ENCODE measurements at places on chromosomes 13 and 19.

- DNase-seq = no peak
Observed at GRCh38 chr13:71589032-71589431, 278.0 kb downstream of the DACH1 start.

DNA sequence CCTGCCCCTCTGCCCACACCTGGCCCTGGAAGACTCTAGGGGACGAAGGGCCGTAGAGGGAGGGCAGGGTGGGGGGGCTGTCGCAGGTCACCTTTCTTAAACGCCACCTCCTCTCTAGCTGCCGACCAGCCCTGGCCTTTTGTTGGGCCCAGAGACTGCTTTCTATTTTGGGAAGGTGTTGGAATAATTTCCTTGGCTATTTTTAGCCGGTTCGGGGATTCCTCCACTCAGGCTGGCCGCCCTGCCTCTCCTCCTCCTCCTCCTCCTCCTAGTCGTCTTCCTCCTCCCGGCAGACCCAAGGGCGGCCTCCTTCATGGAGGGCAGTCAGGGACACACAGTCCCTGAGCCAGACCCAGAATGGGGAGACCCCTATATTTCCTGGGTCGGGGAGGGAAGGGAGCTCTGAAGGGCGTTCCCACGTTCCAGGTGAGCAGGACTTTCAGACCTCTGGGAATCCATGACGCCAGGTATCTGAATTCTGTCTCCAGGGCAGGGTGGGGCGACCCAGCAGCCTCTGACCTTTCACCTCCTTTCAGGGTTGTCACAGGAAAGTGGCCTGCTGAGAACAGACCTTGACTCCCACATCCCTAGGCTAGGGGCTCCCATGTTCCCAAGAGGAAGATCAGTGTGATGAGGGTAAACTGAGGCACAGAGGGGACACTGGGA, 19.9 kb downstream of the GADD45B start:
- DNase-seq = no peak

DNA sequence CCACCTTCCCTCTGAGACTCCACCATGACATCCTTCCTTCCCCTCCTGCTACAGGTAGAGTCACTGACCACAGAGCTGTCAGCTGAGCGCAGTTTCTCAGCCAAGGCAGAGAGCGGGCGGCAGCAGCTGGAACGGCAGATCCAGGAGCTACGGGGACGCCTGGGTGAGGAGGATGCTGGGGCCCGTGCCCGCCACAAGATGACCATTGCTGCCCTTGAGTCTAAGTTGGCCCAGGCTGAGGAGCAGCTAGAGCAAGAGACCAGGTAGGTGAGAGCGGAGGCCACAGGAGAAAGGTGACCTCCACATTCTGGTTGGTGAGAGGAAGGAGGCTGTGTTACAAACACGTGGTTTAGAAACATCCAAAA, 27.6 kb downstream of the KCNC3 start:
- DNase-seq = no peak

GRCh38 chr13:59880468-59880867, 283.3 kb downstream of the DIAPH3 start:
- no peak for DNase-seq

DNA sequence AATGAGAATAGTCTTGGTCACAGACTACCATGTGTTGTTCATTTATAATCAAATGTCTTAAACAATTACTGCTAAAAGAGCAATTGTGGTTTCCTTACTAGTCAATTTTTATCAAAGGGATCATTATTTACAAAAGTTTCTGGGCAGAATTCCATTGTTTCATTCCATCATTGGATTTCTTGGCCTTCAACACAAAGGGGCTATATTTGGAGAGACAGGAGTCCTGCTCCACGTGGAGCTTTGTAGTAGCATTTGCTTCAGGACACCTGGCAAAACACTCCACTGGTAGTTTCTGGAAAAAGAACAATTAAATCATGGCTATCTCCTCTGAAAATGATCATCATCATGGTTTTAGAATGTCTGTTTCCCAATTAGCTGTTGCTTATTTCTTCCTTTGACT, 22.3 kb upstream of the STARD13 start:
- DNase-seq = no peak

DNA sequence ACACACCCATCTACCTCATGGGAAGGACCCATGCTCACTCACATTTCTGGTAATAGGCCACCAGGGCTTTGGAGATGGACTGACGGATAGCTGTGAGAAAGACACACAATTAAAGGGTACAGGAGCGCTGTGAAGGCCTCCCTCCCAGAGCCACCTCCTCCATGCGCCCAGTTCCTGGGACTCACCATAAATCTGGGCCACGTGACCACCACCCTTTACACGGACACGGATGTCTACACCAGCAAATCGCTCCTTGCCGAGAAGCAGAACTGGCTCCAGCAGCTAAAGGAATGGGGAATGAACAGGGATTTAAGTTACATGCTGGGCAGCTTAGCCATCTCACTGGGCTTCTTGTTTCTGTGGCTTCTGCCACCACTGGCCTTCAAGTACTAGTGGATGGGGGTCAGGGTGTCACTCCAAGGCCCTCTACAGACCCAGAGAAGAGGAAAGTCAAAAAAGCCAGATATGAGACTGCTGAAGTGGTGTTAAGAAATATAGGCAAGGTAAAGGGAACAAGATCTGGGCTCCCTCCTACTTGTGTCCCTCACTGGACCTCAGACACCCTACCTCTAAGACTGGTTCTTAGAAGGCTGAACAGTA, 2.2 kb downstream of the RPS16 start:
- DNase-seq = no peak

- no peak for DNase-seq
Observed at GRCh38 chr13:44713788-44714469, 137.8 kb upstream of the TSC22D1 start.

DNA sequence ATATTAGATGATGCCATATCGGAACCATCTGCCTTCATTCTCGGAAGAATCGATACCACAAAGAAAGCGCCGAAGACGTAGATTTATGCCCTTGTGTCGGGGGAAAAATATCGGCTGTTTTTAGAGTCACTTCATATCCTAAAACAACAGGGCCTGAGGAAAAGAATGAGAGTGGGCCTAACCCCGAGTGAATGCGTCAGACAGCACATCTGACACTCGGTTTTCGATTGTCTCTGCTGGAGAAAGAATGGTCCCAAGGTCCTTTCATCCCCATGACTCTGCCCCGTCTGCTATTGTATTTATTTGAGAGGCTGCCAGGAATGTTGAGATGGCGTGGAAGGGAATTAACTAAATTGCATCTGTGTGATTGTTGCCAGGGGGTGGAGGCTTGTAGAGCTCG, 46.1 kb downstream of the CHST8 start:
- DNase-seq = no peak

DNA sequence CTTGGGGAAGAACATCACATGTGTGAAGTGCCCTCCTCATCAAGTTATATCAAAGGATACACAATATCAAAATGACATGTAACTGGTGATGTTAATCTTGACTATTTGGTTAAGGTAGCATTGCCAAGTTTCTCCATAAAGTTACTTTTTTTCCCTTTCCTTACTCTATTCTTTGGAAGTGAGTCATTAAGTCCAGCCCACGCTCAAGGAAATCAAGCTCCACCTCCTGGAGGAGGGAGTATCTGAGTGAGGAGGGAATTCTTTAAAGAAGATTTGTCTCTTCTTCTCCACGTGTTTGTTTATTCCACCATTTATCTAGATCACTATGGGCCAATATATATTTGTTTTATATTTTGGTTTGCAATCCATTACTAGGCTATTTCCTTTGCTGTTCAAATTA, 33.6 kb upstream of the FNDC3A start:
- DNase-seq = no peak

DNA sequence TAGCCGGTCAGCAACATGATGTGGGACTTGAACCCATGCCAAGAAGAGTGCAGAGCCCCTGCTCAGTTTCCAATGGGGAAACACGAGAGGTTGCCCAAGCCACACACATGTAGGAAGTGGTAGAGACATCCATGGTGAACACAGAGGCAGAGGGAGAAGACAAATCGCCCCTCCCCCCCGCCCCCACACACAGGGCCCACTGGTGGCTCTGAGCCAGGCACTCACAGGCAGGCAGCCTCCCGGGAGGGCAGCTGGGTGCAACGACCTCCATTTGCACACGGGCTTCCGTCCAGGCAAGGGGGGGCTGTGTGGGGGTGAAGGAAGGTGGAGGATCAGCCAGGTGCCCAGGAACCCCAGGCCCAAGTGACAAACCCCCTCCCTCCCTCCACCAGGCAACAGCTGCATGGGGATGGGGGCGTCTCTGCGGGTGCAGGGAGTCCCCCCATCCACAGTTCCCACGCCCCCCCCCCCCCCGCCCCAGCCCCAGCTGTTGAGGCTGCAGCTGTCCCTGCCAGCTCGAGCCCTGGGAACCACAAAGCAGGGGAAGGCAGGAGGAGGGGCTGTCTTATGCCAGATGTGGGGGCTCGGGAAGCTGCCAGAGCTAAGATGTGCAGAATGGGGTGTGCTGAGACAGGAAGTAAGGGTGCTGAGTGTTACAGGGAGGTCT, 3.4 kb downstream of the NOTCH3 start:
- DNase-seq = no peak

DNA sequence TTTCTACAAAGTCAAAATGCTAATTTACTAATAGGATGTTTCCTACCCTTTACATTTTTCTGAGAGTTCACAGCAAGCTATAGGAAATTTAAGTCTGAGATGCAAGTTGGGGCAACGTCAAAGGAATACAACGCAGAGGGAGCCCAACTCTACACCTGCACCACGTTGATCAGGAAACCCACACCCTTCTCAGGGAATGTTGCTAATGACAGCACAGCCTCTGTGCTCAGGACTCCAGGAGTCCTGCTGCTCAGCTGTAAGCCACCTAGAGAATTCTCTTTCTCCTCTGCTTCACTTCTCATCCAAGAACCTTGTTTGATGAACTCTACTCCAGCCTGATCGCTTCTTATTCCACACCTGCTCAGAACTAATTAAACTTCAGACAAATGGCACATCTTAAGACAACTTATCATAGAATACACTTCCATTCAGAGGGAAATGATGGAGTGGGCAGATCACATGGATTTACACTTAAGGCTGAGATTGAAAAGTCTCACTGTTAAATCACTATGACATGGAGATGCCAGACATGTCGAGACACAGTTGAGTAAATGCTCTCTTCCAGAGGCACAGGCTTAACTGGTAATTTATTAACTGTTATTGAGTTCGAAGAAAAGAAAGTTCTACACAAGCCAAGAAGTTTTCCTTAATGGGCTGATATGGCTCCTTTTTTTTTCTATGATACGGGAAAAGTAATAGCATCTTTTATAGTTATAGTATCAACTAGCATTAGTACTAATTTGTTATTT, 811.6 kb upstream of the ARGLU1 start:
- no peak for DNase-seq

- DNase-seq = no peak
Observed at GRCh38 chr13:101412076-101412475, 4.2 kb downstream of the NALCN start.

- no peak for DNase-seq
Observed at GRCh38 chr13:71605744-71606143, 261.3 kb downstream of the DACH1 start.

DNA sequence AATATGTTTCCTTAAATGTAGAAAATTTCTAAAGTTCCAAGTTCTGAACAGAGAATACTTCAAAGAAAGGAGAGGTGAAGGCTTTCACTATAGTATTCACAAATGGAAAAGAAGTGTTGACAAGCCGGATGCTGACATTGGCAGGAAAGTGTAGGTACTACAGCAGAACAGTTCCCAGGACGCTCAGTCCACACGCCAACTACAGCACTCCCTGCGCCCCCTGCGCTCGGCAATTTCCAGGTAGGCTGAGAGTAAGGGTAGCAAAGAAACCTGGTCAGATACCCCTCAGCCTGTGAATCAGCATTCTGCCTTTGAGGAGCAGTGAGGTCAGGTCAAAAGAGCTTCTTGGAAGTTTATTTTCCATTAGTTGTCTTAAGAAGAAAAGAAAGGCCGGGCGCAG, 115.3 kb downstream of the NALCN start:
- DNase-seq = no peak

DNA sequence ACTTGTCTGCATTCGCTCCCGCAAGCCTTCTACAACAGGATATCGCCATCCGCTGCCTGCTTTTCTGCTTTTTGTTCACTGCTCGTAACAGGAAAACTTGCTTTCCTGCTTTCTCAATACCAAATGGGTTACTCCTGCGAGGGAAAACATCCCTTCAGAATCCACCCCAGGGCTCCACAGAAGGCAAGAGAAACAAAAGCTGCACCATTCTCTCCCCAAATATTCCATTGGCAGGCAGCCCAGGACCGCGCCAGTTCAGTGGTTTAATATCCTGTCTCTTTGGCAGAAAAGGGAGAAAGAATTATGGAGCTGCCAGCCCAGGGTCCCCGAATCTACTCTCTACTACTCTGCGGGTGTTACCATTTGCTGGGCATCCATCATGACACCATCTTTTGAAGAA, 84.7 kb upstream of the DOCK9 start:
- DNase-seq = no peak

GRCh38 chr13:71870100-71870499, 3.1 kb upstream of the DACH1 start:
- DNase-seq = no peak

- peak; percentile 83 for DNase-seq
Observed at GRCh38 chr19:1042689-1043511, 3.0 kb downstream of the ABCA7 start.

DNA sequence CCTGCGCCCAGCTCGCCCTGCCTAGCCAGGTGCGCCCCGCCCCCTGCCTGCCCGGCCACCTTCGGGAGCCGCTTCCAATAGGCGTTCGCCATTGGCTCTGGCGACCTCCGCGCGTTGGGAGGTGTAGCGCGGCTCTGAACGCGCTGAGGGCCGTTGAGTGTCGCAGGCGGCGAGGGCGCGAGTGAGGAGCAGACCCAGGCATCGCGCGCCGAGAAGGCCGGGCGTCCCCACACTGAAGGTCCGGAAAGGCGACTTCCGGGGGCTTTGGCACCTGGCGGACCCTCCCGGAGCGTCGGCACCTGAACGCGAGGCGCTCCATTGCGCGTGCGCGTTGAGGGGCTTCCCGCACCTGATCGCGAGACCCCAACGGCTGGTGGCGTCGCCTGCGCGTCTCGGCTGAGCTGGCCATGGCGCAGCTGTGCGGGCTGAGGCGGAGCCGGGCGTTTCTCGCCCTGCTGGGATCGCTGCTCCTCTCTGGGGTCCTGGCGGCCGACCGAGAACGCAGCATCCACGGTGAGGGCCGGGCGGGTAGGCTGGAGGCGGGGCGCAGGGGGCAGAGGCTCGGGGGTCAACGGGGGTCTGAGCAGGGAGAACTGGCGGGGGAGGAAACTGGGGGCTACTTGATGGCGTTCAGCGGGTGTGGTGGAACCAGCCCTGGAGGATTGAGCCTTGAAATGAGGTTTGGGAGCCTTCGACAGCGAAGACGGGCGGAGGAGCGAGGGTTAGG, at the start of gene SPINT2:
Gene SPINT2, plus strand, starts transcription at position 88 of the 727 bp plus-strand sequence. Its CDS starts 320 bp downstream, at position 408.
- DNase-seq = no peak

GRCh38 chr19:46373491-46374359, 26.8 kb downstream of the PPP5C start:
- peak; percentile 64 for DNase-seq

GRCh38 chr13:102400675-102401145, 1.1 kb downstream of the FGF14 start:
- no peak for DNase-seq

Data from D341Med (cell line).